ENCODE measurements at places on chromosomes 6 and 20.

DNA sequence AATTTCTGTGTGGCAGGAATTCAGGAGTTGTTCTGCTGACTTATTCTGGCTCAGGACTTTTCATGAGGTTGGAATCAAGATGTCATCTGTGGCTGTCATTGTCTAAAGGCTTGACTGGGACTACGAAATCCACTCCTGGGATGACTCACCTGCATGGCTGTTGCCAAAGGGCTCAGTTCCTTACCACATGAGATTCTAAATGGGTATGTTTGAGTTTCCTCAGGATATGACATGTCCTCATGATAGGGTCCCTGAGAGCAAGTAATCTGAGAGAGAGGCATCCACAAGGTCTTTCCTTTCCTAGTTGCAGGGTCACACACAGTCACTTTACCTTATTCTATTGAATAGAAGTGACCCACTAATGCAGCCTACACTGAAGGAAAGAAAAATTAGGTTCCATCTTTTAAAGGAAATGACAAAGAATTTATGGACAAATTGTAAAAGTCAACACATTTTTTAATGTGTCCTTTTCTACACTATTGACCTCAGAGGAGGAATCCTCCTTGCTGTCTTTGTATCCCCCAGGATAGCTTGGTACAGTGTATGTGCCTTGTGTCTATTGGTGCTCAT lies 1025.0 kb upstream of the GJE1 start:
- no peak for DNase-seq

GRCh38 chr6:81996414-81996813 lies 243.9 kb upstream of the TENT5A start:
- no peak for DNase-seq

DNA sequence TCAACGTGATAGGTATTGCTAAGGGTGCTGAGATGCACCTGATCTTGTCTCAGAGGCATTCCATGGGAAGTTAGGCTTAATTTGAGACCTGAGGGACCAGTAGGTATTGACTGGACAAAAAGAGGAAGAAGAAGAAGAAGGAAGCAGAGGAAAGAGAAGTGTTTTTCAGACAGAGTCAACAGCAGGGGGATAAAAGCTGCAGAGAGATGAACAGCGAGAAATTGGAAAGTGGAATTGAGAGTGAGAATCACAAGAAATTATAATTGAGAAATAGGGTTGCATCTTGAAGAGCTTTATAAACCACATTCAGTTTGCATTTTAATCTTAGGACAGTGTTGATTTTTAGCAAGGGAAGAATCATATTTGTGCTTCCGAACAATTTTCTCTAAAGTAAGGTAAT lies 254.0 kb downstream of the CD83 start:
- no peak for DNase-seq

- DNase-seq: no peak
Measured at GRCh38 chr6:159969921-159970320, 1.0 kb downstream of the IGF2R start.

DNA sequence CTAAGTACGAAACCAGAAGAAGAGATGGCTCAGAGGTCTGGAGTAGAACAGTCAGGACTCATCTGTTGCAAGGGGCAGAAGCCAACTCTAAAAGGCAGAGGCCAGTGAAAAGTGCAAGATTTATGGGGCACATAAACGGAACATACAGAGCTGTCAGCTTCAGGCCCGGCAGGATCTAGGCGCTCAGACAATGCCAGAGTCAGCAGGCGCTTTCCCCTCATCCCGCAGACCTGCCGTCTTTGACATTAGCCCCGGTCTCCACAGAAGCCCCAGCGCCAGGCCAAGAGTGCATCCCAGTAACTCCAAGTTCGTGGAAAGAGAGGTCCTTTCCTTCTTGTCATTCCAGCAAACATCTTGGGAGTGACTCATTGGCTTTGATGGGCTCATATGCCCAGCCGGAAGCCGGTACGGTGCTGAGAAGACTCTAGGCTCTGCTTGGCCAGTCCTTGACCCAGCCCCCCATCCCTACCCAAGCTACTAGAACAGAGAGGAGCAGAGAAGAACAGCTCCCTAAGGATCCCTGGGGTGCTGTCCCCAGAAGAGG lies 260.9 kb downstream of the TAF4 start:
- no peak for DNase-seq

DNA sequence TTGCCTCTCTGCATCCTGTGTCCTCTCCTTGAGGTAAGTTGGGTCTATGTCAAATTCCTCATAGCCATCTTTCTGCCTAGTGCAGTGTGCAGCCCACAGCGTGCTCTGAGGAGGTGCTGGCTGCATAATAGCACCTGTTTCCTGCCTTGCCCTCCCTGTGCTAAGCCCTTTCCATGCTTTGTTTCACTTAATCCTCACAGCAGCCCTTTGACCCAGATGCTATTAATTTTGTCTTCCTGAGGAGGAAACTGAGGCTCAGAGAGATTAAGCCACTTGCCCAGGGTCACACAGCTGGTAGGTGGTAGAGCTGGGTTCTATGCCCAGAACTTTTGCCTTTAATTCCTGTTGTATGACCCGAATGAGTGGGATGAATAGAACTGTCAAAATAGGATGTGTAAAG lies 13.5 kb downstream of the FAM83D start:
- DNase-seq: no peak

DNA sequence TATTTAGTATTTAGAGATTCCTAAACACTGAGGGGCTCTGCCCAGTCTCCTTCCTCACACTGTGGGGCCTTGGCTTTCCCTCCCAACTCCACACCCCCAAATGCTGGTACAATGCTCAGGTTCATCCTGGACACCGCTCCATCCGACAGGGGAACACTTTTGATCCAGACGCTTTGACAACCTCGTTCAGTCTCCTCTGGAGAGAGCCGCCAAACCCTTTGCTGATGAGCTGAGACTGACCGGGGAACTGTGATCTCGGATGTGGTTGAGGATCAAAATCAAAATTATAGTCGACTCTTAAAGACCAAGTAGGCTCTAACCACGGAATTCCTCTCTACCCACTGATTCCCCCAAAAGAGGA lies 38.8 kb upstream of the HLA-E start:
- DNase-seq: no peak

GRCh38 chr6:74409447-74409846 lies 713.4 kb downstream of the CD109 start:
- no peak for DNase-seq

DNA sequence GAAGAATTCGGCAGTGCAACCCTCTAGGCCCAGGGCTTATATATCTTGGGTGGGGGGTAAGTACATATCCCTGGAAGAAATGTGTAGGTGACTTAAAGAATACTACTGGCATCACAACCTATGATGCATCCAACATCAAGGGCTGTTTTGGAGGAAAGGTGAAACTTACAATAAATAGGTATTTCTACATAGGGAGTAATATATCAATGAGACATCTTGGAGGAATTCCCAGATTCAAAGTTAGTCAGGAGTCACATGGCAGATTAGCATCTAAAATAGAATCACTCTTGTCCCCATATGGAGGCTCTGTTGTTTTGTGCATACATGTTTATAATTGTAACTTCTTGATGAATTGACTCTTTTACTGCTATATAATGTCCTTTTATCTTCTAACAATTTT lies 375.5 kb downstream of the PAX1 start:
- DNase-seq: no peak

GRCh38 chr6:29917857-29918256 lies 24.5 kb upstream of the HLA-A start:
- no peak for DNase-seq

DNA sequence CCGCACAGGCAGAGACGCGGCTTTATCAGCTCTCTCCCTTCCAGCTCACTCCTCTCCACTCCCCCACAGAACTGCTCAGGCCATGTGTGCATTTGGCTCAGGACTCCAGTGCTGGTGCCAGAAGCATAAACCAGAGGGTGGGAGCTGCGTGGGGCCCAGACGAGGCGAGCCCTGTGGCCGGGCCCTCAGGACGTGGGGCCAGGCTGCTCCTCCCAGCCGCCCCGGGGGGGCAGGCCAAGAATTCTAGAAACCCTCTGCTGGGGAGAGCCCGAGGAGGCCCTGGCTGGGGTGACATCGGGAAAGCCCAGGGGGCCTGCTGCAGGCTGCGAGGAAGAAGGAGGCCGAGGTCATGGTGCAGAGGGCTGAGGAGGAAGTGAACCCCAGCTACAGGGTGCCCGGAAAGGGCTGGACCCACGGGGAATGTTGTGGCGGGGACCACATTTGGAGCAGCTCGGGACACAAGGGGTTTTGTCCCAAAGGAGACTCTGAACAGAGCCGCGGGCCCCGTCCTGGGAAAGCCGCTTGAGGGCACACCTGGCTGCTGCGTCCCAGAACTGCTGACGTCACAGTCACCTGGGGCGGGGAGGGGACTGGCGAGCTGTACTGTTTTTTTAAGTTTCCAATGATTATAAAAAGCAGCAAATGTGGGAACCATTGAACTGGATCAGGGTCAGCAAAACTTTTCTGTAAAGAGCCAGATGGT lies 107.1 kb downstream of the BANF2 start:
- DNase-seq: peak; percentile 66

DNA sequence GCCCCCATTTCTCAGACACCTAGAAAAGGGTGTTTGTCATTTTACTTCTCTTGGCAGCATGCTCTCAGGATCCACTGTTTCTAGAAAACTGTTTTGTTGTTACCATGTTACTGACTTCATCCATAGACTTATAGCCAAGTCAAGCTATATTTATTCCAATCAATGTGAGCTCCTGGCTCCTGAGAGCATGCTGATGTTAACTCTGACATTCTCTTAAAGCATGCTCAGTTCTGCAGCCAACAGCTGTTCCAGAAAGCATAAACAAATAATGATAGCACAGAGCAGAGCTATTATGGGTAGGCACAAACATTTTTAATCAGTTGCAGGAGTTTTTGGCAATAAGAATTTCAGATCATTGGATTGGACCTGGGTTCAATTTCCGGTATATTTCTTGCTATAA lies 92.4 kb upstream of the CEP85L start:
- DNase-seq: no peak

- DNase-seq: no peak
Measured at GRCh38 chr6:17845598-17845997, 138.9 kb upstream of the NUP153 start.

DNA sequence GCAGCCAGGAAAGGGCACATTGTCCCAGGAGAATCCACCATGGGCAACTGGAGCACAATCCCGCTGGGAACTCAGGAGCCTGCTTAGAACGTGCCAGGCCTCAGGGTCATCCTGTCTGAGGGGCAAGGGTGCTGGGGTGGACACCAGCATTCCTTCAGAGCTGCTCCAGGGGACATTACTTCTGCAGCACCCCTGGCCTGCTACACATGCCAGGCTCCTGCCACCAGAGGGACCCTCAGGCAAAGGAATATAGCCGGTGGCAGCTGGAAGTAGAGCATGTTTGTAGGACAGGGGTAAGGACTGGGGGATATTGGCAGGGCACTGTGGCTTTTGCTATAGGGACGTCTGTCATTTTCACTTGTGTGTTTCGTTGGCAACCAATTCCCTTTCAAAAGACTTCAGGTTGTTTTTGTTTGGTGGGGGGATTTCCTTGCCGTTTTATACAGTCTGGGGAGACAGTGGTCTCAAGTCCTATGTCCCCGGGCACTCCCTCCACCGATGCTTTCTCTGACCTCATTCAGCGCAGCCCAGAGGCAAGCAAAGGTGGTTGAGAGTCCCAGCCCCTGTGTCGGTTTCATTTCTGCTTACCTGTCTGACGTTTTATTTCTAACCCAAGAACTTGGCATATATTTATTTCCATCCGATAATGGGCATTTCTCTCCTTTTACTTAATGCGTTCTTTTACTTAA lies 130.8 kb downstream of the JPH2 start:
- DNase-seq: peak; percentile 41

GRCh38 chr6:167005350-167006159 lies 6.4 kb downstream of the CEP43 start:
- DNase-seq: peak; percentile 63

Data from left lobe of liver (tissue), 2 donors.